ENCODE measurements at places on chromosomes 3 and 15.

DNA sequence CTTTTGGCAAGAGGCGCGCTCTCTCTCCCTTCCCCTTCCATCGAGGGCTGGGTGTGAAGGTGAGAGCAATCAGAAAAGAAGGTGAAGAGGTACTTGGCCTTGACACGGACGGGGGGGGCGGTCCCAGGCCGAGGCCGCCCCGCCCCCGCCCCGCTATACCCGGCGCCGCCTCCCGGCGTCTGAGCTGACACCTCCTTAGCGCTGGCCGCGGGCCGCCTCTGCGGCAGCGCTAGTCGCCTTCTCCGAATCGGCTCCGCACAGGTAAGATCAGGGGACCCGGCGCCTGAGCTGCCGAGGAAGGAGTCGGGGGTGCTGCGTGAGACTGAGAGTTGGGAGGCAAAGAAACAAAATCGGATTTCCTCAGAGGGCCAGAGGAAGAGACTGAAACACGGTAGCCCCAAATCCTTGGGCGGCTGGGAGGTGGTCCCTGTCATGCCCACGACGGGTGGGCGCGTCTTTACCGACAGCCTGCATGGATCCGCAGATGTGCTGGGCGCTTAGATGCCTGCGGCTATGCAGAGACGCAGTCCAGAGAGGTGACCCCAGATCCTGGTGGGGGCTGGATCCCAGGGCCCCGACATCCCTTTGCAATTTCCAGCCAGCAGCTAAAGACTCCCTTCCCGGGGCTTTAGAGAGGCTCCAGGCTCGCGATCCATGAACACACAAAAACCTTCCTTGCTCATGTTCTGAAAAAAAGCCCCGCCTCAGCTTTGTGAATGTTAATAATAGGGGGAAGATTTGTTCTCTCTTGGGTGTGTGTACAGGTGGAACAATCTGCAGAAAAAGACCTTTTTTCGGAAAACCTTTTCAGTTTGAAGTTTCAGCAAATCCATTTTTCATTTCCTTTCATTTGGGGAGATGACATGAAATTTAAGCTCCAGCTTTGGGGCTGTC is at the start of gene ENTPD3:
ENTPD3 (plus strand) TSS at position 184 of the 894 bp plus-strand sequence. CDS start 874 bp downstream, outside the sequence.
- DNase-seq: peak; percentile 35

DNA sequence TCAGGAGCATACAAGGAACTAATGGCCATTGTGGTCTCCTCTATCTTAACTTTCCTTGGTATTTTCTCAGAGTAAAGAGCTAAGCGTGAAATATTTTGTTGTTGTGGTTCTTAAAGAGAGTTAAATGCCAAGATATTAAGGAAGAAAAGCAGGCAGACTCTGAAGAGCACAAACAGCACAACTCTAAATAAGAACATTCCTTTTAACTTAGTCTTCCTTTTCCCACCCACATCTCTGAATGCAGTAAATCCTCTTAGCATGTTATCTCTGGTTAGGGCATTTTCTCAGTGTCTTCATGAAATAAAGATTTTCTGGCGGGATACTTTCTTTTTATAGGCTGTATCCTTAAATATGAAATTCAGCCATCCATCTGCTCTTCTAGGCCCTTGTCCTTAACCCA is 1.5 kb downstream of the GPR87 start:
- no peak for DNase-seq

DNA sequence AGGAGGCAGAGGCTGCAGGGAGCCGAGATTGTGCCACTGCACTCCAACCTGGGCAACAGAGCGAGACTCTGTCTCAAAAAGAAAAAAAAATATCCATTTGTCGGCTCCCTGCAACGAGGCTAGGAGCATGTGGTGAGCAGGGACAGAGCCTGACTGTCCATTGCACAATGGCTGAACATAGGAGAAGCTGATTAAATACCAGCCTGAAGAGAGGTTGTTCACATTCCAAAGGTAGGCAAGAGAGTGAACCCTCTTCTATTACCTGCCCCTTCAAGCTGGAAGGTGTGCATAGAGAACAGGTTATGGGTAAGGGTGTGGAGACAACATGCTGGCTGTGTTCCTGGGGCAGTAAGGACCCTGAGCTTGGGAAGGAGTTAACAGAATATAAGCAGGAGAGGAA is 78.7 kb downstream of the DAPK2 start:
- DNase-seq: no peak

DNA sequence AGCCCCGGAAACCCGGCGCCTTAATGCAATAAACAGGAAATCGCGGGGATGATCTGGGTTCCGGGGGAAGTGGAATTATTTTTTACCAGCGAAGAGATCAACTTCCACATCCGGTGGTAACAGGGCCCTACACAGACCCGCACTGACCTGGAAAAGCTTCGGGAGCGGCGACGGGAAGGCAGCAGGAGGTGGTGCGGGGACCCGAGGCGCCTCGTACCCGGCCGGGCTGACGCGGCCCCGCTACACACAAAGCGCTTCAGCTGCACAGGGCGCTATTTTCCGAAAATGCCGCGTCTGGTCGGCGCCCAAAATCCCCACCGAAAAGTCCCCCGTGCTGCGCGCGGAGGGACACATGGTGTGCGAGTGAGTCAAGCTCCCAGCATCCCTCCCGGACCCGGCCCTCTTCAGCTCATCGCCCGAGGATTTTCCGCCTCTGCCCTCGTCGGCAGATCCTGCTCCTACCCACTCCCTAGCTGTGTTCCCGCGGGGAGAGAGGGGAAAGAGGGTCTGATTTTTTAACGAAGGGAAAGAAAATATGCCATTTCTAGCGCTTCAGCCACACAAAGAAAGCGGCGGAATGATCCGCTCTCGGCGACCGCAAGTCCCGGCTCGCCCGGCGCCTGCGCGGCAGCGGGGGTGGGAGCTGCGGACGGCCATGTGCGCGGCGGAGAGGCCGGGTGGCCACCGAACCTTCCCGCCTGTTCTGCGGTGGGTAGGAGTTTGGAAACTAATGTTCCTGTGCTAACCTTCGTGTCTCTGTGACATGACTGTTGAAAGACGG is at the start of gene GABPB1:
GABPB1 (minus strand) TSS at position 361 of the 781 bp plus-strand sequence. CDS start 45,400 bp downstream, outside the sequence.
- peak; percentile 76 for DNase-seq

GRCh38 chr3:5498981-5499380 is 311.5 kb downstream of the EDEM1 start:
- DNase-seq: no peak

DNA sequence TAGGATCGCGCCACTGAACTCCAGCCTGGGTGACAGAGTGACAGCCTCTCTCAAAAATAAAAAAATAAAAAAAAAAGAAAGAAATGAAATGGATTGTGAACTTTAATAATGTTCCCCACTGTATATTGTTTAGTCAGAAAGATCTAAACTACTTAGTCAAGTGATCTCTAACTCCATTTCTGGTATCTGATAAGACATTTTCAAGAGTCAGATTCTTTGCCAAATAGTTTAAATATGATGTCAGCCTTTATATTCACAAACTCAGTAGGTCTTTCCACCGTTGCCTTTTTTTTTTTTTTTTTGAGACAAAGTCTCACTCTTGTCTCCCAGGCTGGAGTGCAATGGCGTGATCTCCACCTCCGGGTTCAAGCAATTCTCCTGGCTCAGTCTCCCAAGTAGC is 29.0 kb upstream of the OSBPL11 start:
- no peak for DNase-seq

DNA sequence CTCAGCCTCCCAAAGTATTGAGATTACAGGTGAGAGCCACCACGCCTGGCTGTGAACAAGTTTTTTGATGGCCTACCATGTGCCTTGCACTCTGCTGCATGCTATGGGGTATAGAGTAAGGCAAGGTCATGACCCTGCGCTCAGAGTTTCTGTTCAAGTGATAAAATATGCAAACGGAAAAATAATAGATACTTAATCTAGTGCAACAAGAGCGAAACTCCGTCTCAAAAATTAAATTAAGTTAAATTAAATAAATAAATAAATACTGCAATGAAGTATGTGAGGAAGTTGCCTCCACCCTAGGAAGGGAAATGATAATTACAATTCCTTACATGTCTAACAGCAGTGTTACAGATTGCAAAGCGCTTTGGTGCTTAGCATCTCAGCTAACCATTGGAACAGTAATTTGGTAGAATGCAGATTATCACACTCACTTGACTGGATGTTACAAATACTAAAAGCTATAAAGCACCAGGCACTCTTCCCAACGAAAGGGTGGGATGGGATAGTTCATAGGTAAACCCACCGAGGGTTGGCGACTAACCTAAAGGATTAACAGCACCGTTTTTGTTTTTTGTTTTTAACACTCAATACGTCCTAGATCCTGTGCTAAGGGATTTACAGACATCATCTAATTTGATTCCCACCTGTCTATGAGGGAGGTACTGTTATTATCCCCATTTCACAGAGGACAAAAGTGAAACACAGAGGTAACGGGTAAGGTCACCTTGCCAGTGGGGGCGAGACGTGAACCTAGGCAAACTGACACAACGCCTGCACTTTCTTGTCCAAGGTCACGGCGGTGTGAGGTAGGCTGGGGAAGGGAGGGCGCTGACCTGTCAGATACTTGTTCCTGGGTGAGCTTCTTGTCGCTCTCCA is 793 bp upstream of the FANCD2 start:
- no peak for DNase-seq

DNA sequence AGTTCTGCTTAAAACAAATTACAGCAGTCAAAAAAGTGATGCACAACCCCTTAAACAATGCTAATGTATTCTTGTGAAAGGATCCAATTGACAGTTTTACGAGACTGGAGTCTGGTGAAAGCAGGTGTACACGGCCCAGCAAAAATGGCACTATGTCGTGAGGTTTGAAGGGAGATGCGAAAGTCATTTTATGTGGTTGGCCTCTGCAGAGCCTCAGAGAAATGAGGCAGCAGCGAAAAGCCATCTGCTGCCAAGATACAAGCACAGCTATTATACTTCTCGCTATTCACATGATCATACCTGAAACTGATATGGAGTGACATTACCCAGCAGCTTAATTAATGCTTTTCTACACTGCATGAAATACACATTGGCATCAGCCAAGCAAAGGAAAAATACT is 36.4 kb downstream of the MECOM start:
- peak; percentile 100 for DNase-seq

DNA sequence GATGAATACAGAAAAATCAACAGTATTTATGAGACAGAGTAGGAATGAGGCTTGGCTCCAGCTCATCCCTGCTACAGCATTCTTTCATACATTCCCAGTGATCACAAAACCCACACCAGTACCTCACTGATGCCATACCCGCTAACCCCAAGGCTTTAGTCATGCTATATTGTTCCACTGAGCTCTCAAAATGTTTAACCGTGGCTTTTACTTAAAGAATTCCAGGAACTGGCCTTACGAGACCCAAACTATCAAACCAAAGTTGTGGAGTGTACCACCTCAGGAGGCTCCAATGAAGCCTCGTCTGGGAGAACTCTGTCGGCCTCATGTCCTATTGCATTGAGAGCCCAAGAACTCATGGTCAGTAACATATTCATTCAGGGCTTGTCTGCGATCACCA is 278.9 kb downstream of the ULK4 start:
- DNase-seq: no peak

GRCh38 chr3:110521019-110521418 is 550.6 kb upstream of the NECTIN3 start:
- DNase-seq: no peak

GRCh38 chr15:49918121-49918520 is 200.9 kb downstream of the ATP8B4 start:
- peak; percentile 28 for DNase-seq

- DNase-seq: no peak
Observed at GRCh38 chr15:51223771-51224229, 114.6 kb downstream of the CYP19A1 start.

DNA sequence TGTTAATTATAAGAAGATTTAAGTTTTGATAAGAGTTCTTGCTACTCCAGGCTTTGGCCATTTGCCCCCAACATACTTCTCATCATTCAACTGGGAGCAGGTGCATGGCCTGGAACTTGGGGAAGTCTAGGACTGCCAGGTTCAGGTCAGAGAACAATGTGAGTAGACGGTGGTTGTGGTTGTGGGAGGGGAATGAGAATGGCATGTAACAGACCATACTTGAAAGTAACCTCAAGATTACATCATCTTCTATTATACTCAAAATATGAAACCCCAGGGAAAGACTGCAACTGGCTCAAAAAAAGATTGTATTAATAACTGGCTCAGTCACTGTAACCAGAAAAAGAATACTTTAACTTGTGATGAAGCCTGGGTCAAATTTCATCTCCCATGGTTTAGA is 364.9 kb upstream of the DPPA4 start:
- no peak for DNase-seq

- DNase-seq: no peak
Observed at GRCh38 chr3:170734735-170735065, 135.3 kb downstream of the RPL22L1 start.

GRCh38 chr3:107208796-107209195 is 168.4 kb upstream of the CCDC54 start:
- no peak for DNase-seq

DNA sequence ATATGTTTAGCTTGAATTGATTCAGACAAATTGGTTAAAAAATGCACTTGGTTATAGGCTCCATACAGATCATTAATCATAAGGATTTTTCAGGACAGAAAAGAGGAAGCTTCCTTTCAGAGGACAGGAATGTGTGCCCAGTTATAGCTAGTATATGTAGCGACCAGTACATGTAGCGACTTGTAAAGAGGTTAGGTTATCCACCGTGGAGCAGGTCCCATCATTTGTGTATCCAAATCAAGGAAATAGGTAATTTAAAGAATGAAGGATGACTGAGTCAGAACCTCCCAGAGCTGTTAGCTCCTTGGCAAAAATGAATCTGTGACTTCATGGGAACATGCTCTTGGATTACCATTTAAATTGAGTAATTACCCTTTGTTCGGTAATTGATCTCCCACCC is 15.8 kb upstream of the P2RY12 start:
- DNase-seq: no peak

GRCh38 chr3:107429320-107430181 is 52.3 kb downstream of the CCDC54 start:
- no peak for DNase-seq

DNA sequence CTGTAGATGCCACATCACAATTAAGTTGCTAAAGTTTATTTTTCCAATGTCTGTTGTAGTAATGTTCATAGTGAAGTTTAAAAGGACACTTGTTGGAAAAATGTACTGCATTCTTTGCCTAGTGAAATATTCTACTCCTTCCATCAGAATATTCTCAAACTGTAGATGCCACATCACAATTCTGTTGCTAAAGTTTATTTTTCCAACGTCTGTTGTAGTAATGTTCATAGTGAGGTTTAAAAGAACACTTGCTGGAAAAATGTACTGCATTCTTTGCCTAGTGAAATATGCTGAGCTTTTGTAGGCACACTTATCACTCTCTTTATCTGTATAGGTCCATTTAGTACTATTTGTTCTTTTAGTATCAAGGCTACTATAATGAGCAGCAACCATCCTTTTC is 836.1 kb downstream of the NAALADL2 start:
- no peak for DNase-seq

DNA sequence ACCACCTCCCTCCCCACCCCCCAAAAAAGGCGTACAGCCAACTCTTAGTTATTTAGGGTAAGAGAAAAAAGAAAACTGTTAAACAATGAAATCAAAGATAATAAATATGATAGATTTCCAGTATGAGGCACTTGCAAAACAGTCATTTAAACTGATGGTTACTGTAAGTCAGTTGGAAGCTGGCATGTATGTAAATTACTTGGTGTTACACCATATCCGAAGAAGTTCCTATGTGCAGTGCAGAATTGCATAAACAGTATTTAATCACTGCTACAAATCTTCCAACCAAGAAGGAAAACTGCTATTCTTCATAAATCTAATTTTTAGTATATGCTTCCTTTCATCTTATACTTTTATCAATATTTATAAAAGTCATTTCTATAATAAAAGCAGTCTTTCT is 62.0 kb downstream of the LEO1 start:
- DNase-seq: no peak
